ENCODE measurements at places on chromosomes 16 and 17.
A peak's percentile ranks its signal among the peaks of the same experiment; 100 is the strongest.

DNA sequence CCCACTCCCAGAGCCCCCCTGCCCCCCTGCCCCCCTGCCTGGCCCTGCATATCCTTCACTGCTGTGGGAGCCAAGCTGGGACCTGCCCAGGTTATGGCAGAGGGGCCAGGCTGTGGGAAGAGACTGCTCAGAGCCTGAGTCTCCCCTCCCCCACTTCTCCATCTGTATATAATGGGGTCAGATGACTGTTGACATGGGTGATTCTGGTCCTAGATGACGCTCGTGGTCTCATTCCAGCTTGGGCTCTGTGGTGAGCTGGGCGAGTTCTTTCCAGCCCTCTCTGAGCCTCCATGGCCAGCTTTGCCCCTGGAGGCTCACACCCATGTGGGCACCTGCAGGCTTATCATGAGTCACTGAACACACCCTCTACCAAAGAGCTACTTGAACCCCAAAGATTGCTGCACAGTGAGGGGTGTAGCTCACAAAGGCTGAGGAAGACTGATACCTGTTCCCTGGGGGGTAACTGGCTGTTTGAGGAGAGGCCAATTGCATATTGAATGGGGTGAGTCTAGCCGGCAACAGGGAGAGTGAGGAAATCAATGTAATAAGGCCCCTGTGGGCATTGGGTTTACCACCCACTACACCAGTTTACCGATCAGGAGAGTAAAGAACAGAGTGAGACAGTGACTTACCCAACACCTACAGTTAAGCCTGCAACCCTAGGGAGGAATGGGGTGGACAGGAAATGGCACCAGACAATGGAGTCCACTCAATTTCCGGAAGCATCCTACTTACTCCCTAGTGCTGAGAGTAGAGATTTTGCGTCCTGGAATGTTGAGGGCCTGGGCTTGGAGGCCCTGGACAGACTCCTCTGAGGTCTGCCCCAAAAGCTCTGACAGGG lies 4.2 kb upstream of the SREBF1 start:
- peak; percentile 46 for DNase-seq

GRCh38 chr17:40559954-40560591 lies 5.2 kb downstream of the CCR7 start:
- DNase-seq = peak; percentile 92

DNA sequence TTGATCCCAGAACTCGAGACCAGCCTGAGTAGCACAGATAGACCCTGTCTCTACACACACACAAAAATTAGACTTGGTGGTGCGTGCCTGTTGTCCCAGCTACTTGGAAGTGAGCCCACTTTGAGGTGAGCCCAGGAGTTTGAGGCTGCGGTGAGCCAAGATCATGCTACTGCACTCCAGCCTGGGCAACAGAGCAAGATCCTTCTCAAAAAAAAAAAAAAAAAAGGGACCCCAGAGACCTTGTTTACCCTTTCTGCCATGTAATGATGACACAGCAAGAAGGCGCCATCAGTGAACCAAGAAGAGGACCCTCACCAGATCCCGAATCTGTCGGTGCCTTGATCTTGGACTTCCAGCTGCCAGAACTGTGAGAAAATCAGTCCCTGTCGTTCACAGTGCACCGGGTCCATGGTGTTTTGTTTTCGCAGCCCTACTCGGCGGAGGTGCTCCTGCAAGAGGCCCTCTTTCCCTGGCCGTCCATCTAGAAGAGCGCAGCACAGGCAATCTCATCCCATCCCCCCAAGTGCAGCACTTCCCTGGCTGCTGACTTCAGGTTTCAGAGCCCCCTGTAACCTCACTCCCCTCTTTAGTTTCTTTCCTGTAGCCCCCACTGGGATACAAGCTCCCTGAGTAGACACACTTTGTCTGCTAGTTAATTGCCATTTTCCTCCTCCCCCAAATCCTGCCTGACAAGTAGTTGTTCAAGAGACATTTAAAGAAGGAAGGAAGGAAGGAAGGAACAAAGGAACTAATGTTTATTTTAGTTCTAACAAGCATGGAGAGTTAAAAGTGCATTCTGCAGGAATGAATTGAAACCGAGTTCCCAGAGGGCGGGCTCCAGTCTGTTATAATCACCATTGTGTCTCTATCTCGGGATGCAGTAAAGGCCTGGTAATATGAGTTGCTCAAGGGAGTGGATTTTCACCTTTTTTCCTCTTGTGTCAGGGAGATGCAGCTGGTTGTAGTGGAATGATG lies 115.3 kb downstream of the SNX29 start:
- no peak for DNase-seq

GRCh38 chr16:21727344-21727743 lies 63.6 kb downstream of the OTOA start:
- DNase-seq = no peak

GRCh38 chr16:85449191-85449884 lies 163.8 kb upstream of the GSE1 start:
- no peak for DNase-seq

GRCh38 chr16:81778861-81779535 lies at the start of gene PLCG2:
TSS of gene PLCG2 (plus strand) at chr16:81779291. CDS start at chr16:81785990, 6,699 bp downstream.
- peak; percentile 78 for DNase-seq

DNA sequence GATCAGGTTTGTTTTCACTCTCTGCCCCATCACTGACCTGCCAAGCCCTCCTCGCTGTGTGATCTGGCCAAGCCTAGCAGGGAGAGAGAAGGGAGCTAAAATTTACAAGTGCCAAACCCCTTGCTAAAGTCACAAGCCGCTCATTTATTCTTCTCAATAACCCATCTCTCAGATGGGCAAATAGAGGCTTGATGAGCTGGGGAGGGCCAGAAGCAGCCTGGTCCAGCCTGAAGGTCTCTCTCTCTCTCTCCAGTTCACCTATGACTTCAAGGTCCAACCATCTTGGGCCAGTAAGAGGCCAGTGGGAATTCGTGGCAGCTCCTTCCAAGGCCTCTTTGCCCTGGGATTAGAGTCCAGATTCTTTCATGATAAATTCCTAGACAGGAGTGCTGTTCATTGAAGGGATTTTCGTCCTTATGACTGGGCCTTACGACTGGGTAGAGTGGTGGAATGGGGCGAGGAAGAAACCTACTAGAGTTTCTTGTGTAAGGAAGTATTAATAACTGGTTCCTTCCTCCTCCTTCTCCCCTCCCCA lies 3.4 kb downstream of the CA7 start:
- DNase-seq = no peak

GRCh38 chr16:73371584-73372319 lies 323.8 kb upstream of the ZFHX3 start:
- DNase-seq = no peak

DNA sequence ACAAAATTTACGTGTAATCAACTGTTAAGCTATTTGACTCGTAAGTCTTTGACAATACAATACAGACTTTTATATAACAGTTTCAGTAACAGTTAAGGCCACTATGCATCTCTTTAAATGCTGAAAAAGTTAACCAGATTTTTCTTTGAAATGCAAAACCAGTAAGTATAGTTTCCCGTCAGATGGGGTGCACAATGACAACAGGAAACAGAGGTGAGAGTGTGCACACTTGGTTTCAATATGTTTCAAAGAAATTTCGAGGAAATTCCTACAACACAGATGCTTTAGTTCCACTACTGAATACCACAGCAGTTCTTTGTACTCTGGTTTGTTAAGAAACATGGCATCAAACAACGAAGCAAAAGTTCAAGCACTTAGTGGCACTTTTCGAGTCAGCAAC lies 48.4 kb downstream of the RNF157 start:
- DNase-seq = no peak

DNA sequence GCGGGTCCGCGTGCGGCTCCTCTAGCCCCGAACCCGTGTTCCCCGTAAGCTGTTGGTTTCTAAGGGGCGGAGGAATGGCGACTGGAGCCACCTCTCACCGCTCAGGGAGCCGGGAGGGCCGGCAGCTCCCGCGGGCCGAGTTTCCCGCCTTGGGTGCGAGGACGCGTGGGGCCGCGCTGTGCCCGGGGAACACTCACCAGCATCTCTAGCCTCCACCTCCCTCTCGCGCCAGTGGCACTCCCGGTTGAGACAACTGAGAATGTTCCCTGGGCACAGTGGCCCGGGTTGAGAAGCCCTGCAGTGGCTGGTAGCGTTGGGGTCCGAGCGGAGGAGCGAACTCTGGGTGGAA lies 560 bp downstream of the TELO2 start:
- DNase-seq = peak; percentile 47
